ENCODE measurements at places on chromosomes 3 and 15.

DNA sequence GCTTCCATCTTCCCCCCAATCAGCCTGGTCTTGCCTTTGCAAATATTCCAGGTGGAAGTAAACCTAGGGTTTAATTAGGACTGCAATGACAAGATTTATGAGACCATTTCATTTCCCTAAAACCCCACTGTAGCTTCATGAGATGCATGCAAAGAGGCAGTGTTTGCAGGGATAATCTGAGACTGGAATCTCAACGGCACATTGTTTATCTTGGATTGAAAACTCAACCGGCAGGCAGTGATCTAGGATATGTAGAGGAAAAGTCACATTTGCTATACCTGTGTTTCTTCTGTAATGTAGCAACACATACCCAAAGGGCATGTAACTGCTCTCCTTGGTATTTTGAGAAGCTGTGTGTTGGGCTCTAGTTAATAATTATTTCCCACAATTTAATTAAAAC lies 18.7 kb upstream of the CLSTN2 start:
- DNase-seq, result no peak

DNA sequence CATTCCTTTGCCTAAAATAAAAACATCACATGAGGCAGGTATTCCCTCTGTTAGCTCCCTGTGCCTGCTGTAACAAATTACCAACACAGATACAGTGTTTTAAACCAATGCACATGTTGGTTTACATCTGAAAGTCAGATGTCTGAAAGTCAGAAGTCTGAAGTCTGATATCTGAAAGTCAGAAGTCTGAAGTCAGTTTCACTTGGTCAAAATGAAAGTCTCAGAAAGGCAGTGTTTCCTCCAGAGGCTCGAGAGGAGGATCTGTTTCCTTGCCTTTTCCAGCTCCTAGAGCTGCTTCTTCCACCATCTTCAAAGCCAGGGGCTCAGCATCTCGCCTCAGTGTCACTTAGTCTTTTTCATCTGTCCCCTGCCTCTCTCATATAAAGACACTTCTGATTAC lies 22.0 kb downstream of the SST start:
- no peak for DNase-seq

DNA sequence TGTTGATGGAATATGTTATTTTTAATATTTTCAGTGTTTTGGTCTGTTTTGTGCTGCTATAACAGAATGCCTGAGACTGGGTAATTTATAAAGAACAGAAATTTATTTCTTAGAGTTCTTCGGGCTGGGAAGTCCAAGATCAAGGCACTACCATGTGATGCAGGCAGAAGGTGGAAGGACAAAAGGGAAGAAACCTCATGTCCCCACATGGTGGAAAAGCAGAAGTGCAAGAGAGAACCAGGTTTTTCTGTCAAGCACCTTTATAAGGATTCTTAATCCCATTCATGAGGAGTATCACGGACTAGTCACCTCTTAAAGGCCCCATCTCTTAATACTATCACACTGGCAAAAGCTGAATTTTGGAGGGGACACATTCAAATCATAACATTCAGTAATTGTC lies 57.9 kb upstream of the EPHB3 start:
- no peak for DNase-seq

DNA sequence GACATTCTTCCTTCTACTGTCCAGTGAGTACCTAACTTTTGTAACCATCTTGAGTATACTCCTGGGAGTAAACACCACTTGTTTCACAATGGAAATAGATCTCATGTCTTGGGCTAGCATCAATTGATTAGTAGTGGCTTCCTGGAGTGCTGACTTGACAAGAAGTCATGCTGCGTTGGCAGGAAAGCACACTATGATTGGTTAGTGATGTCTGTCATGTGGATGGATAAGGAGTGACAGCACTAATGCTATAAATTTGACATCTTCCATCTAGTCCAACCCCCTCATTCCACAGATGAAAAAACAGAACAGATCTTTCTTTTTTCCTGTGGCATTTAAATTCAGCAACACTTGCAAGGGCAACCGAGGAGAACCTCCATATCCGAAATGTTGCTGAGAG lies 47.6 kb upstream of the PRICKLE2 start:
- no peak for DNase-seq

- no peak for DNase-seq
These were observed 172.6 kb downstream of the TBC1D2B start for GRCh38 chr15:77904901-77905300.

GRCh38 chr3:36761779-36762178 lies 2.6 kb downstream of the DCLK3 start:
- no peak for DNase-seq

DNA sequence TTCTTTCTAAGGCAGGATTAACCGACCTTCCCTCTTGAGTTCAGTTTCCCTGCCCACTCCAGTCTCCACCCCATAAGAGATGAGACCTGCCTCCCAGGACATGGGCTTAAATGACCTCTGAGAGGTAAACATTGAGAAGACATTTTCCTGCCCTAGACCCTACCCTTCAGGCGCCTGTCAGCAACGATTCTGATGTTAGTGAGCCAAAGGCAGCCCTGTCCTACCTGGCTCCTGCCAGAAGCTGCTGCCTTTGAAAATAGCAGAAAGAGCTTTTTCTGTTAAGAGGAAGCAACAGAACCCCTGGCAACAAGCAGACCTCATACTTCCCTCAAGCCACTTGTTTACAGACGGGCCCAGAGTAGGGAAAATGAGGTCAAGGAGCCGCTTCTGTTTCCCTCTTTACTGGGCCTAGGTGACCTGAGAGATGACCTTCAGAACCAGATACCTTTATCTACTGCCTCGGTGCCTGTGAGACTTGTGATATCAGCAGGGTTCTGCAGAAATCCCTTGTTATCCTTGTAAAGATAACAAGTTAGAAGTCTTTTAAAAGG lies 52.0 kb downstream of the CD200R1L start:
- no peak for DNase-seq

DNA sequence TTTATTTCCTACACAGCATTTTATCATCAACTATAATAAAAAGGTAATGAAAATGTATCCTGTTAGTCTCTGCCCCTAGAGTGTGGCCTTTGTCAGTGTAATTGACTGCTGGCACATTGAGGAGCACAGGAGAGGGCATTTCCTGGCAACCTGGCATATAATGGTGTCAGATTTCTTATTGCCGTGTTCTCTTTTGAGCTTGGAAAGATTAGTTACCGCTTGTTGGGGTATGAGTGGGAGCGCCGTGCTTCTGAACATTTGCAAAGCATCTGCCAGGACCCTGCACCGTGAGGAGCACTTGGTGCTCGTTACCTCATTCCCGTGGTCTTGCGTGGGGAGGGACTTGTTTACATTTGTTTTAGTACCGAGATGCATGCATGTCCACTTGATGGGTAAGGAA lies 124.4 kb downstream of the PTPRG start:
- DNase-seq, result no peak

DNA sequence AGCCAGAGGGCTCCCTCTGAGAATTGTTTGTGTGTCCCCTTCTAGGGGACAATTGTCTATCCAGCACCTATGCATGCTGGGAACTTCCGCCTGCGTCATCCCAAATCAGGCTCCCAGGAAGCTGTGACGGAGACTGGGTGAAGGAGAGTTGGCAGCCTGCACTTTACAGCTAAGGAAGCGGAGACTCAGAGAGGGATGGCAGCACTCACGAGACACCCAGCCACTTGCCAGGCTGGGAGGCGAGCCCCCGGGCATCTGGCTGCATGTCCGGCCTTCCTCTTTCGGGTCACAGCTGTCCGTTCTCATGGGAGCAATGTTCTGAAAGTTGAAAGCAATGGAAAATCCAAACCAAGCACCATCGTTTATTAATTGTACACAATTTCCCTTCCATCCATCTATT lies 45.5 kb upstream of the SLC6A11 start:
- DNase-seq, result no peak

GRCh38 chr3:110381992-110382391 lies 689.6 kb upstream of the NECTIN3 start:
- DNase-seq, result no peak

- DNase-seq, result no peak
These were observed 59.1 kb downstream of the RGMA start for GRCh38 chr15:93029836-93030429.

DNA sequence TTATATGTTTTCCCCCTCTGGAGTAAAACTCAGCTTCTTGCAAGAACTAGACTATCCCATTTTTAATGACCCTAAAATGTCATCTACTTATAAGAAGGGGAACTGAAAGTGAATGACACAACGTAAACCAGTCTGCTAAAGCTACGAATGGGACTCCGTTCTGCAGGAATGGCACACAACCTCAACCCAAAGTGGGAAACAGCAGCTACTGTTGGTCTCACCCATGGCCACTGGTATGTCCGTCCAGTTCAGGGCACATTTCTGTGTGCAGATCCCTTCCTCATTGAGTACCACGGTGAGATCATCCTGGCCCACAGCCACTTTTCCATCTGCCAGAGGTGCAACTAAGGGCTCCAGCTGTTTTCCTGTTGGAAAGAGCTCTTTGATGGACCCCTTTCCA lies 23.8 kb downstream of the VPS39 start:
- DNase-seq, result no peak

GRCh38 chr3:43268636-43269035 lies 17.7 kb upstream of the SNRK start:
- no peak for DNase-seq

DNA sequence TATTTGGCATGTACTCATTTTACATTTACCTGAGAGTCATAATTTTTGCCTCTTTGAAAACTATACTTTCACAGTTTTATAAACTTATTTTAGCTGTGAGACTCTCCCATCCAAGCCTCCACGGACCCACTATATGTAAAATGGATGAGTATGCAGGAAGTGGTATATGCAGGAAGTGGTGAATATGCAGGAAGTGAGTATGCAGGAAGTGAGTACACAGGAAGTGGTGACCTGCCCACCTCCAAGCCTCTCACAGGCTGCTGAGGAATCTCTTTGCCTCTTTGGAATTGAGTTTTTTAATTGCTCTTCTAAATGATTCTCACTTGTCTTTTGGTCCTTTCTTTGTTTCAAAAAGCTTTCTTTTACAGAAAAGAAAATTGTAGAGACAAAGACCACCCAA lies 85.2 kb downstream of the KBTBD8 start:
- peak; percentile 27 for DNase-seq

- no peak for DNase-seq
These were observed 251.5 kb upstream of the CBLB start for GRCh38 chr3:106120356-106120755.

GRCh38 chr3:129503471-129504291 lies 24.8 kb upstream of the RHO start:
- no peak for DNase-seq

DNA sequence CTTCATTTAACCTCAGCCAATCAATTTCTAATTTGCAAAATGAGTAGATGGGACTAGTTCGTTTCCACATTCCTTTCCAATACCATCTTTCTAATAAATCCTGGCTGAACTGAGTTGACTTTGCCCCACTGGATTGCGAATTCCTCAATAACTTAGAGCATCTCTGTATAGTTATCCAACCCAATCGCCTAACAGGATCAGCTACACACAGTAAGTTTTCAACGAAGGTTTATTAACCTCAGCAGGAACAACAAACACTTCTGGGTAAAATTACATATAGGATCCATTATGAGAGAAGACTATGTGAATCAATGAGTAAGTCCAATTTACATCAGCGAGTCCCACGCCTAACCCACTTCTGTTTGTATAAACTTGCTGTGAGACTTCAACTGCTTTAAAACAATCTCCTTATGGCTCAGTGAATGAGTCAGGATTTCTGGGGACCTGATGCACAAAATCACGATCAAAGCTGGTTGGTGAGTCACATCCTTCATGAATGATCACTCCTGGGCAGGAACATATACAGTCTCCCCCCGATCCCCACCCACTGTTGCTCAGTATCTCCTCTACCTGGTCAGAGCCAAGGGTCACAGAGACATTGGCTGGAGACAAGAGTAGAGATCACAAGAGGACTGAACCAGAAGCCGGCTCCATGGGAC lies 142.8 kb downstream of the EDEM1 start:
- no peak for DNase-seq

DNA sequence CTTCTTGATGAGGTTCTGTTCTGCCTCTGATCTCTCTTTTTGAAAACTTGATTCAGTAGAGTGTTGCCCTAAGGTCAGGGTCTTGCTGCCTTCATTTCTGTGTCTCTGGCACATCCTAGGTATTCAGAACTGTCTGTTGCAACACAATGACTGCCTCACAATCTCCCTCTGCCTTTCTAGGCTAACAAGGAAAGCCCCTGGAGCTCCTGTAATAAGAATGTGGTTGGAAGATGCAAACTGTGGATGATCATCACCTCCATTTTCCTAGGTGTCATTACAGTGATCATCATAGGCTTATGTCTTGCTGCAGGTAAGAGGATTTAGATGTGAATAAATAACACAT lies 7.0 kb downstream of the C3orf52 start:
- no peak for DNase-seq

DNA sequence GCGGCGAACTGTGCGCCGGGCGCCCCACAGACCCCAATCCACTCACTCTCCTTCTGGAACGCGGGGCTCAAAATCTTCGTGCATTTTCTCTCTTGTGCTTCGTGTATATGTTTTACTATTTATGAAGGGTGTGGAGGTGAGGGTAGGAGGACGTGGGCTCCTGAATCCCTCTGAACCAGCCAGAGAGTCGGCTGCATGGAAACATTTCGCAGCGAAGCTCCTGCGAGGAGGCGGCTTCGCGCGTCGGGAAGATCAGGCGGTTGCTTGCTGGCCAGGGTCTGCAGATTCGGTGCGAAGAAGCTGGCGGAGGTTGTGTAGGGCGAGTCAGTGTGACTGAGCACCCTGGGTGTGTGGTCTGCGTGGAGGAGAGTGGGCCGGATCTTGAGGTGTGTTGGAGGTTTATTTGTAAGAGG lies 1.1 kb downstream of the CNTN4 start:
- DNase-seq, result no peak

DNA sequence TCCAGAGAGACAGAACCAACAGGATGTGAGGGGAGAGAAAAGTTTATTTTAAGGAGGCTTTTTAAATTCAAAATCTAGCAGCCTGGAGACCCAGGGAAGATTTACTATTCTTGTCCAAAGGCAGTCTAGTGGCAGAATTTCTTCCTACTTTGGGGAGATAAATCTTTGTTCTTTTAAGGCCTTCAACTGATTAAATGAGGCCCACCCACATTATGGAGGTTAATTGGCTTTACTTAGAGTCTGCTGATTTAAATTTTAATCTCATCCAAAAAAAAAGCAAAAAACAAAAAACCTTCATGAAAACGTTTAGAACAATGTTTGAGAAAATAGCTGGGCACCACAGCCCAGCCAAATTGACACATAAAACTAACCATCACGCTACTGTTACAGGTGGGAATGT lies 41.3 kb downstream of the TMOD3 start:
- DNase-seq, result no peak

DNA sequence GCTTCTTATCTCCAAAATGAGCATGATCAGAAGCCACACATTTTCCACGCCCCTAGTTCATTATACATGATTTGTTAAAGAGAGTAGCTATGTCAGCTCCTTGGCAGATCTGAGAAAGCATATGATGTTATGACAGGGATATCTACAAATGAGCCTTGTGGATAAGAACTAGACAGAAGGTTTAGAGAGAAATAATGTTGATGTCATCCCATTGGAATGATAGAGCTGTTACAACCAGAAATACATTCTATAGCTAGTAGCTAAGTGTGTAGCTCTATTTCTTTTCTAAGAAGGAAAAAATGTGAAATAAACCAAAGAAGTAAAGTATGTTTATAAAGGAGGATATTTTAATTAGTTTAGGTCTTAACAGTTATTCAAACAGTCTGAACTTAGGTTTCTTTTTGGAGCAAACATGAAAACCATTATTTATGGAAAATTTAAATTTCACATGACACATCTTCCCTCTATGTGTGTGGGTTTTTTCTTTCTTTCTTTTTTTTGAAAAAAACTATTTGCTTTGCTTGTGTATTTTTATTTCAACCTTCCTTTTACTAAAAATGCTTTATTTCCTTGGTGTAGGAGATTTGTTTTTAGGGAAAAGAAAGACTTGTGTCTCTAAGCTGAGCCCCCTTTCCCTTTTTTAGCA lies 167.7 kb downstream of the GHSR start:
- DNase-seq, result no peak

All from stimulated activated CD8-positive, alpha-beta memory T cell treated with anti-CD3 and anti-CD28 coated beads, Interleukin-12 subunit alpha, Interleukin-12 subunit beta, amount 100 ng/mL, for 4 hours (primary cell).